Stimulated activated CD4-positive, alpha-beta T cell treated with anti-CD3 and anti-CD28 coated beads, Interleukin-2, amount 100 ng/mL, for 24 hours (primary cell): ENCODE measurements at places on chromosomes 7 and 10.

- DNase-seq, result no peak
Observed at GRCh38 chr10:10777723-10778122, 239.9 kb upstream of the CELF2 start.

DNA sequence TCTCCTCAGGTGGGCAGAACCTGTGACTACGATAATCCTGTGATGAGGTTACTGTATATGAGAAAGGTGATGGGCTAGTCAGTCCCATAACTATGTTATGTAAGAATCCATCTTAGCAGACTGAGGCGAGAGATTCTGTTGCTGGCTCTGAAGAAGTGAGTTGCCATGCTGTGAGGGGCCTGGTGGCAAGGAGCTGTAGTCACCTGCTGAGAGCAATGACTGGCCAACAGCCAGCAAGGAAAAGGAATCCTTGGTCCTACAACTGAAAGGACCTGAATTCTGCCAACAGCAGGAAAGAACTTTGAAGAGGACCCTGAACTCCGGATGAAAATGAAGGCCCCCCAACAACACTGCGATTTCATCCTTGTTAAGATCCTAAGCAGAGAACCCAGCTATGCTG is 31.0 kb upstream of the DNAJB12 start:
- no peak for DNase-seq

GRCh38 chr7:130309986-130310385 is 17.0 kb downstream of the CPA4 start:
- DNase-seq, result no peak

- DNase-seq, result no peak
Observed at GRCh38 chr7:92848851-92849250, 12.5 kb upstream of the CDK6 start.

- DNase-seq, result no peak
Observed at GRCh38 chr10:14751921-14752320, 22.8 kb downstream of the FAM107B start.

DNA sequence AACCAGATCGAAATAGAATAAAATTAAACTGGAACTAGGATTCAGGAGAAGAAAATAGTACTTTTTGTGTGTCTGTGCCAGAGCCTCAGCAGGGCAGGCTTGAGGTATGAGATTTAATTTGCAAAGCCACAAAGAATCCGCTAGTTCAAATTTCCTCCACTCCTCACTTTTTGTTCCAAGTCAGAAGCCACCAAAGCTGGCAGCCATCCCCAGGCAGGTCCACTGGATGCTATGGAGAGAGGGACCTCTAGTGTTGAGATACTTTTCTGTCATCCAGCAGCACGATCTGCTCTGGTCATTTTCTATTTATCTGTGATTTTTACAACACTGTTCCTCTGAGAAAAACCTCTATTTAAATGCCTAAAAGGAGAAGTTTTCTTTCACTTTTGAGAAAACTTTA is 147.9 kb upstream of the FRMD4A start:
- DNase-seq, result no peak

DNA sequence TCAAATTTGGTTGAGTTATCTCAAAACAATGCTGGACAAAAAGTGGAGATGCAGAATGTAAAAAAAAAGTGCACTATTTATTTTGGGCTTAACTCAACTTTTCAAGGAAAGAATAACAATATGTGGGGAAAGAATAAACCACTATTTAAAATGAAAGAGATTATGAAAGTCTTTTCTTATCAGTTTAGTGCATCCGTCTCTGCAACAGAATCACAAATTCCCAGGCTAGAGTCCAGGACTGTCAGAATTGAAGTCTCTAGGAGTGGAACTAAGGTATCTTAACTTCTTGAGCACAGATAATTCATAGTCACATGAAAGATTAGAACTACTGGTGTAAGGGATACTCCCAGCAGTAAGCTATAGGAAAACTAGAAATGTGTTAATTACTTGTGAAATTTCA is 1200.3 kb upstream of the LRRN3 start:
- no peak for DNase-seq

DNA sequence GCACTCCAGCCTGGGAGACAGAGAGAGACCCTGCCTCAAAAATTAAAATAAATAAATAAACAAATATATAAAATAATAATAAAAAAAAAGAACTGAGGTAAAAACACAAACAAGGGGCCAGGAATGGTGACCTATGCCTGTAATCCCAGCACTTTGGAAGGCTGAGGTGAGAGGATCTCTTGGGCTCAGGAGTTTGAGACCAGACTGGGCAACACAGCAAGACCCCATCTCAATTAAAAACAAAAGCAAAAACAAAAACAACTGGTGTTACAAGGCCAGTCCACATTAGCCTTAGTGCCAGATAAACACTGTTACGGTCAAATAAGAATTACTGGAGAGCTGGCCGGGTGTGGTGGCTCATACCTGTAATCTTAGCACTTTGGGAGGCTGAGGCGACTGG is 5.6 kb downstream of the POLR3A start:
- DNase-seq, result no peak

- DNase-seq, result no peak
Observed at GRCh38 chr10:22620929-22621328, 93.4 kb downstream of the PIP4K2A start.

GRCh38 chr10:33064706-33065105 is 106.7 kb upstream of the ITGB1 start:
- DNase-seq, result no peak

DNA sequence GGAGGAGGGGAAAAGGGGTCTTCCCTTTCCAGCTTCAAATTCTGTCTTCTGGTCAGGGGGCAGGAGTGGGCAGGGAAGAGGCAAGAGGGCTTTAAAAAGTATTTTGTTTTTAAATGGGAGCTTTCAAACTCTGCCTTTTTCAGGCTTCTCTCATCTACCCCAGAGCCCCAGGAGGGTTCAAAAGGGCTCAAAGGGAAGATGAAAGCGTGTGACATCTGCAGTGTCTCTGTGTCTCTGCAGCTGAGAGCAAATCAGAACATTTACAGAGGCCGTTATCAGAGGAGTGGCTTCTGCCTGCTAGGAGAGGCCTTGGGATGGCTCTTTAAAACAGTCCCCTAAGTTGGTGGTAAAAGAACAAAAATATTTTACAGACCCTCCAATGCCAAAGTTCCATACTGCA is 30.3 kb downstream of the TRIM8 start:
- no peak for DNase-seq

DNA sequence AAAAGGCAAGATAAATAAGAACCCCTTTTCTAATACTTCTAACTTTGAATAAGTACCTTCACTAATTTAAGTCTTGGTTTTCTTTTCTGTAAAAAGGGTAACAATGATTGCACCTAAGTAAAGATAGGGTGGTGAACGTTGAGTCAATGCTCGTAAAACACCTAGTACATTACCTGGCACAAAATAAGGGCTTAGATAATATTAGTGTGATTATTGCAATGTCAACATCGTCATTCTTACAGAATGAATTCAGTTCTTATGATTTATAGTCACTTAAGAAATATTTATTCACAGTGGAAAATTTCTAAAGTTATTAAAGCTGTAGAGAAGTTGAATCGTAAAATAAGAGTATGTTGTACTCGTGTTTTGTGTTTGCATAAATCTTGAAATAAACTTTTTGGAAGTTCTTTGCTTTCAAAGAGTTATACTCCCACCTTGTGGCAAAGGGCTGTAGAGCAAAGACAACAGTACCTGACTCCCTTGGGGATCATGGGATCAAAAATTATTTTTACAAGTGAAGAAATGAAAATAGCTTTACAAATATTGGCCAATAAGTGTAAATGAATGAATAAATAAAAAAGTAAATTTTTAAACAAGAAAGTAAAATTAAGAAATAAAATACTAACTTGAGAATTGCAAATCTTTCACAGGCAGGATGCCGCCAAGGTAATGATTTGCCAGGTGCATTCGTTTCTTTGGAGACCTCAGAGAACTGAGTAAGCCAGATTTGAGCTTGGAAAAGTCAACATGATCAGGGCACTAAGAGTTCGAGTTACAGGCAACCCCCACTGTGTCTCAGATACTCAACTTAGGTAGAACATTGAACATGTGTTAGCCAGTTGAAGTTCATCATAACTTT is 285.8 kb upstream of the CACNA2D1 start:
- DNase-seq, result no peak

- DNase-seq, result no peak
Observed at GRCh38 chr10:18532881-18533535, 118.4 kb downstream of the NSUN6 start.

DNA sequence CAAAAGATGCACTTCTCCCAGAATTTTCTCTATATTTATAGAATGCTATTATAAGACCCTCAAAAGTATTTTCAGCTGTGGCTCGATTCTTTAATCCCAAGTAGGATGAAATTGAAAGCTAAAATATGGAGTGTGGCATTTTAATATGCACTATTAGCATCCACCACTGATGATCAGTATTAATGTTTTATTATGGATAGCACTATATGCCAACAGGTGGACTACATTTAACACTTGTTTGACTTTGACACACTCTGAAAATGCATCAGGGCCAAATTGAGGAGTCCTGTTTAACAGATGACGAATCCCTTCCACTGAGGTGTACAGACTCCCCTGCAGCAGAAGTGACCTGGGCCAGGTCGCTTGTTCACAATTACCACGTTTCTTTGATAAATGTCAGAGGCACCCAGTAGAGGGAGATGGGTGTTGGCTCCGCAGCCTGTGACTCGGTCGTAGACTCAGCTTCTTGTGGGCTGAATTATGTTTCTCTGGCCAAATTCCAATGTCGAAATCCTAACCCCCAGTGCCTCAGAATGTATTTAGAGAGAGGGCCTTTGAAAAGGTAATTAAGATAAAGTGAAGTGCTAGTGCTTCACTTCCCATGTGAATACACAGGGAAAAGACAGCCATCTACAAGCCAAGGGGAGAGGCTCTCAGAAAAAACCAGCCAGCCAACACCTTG is 48.1 kb downstream of the WIPF3 start:
- no peak for DNase-seq

DNA sequence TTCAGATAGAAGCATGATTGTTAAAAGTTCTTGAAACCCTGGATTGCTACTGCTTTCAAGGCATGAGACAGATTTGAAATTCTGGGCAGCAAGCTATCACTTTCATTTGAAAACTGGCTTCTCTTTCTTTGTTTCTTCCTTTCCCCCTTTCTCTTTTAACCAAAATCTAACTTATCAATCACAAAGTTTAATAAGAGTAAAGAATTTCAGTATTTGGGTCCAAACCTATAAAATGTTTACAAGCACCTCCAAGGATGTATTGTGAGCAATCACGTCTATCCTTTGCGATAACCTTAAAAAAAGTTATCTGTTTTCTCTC is 21.6 kb upstream of the RPA3 start:
- DNase-seq, result no peak

- no peak for DNase-seq
Observed at GRCh38 chr10:103652599-103653281, 159.2 kb downstream of the NEURL1 start.

GRCh38 chr10:132595854-132596253 is 58.3 kb downstream of the INPP5A start:
- DNase-seq, result no peak

DNA sequence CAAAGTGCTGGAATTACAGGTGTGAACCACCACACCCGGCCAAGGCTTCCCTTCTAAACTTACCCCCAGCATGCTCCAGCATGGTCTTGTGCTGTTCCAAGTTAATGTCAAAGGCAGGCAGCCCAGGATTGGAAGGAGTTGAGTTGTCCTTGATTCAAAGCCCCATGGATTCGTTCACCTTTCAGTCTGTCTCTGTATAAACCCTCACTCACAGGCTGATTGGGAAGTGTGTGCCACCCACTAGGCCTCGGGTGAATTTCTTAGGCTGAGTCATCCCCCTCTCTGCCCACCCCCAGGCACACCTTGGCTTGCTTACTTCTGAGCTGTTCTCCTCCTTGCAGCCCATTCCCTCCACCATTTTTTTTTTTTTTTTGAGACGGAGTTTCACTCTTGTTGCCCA is 13.3 kb upstream of the PRDX3 start:
- DNase-seq, result no peak

GRCh38 chr7:151792086-151792485 is 84.8 kb downstream of the PRKAG2 start:
- DNase-seq, result no peak

GRCh38 chr7:82669141-82669540 is 225.6 kb upstream of the CACNA2D1 start:
- no peak for DNase-seq

DNA sequence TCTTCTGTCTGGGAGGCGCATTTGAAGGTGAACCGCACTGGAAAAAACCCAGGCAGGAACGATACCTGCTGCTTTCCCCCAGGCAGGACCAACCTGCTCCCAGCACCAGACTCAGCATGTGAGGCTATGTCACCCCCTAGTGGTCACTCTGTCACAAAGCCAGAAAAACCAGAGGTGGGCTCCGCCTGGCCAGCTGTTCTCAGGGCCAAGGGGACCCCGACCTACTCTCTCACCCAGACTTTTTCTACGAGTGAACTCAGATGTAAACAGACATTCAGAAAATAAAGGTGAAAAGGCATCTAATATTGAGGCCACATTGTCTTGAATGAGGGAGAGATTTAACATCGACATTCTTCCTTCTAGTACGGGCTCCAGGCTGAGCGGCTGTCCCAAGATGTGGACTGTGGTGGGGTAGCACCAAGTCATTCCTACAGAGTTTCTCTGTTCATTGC is 117.3 kb downstream of the PRKAG2 start:
- DNase-seq, result peak; percentile 56

- DNase-seq, result no peak
Observed at GRCh38 chr10:13891128-13892000, 304.6 kb downstream of the PRPF18 start.

GRCh38 chr10:130378556-130379400 is 242.6 kb downstream of the GLRX3 start:
- no peak for DNase-seq

- DNase-seq, result no peak
Observed at GRCh38 chr10:68109331-68109730, at the start of gene MYPN. Gene MYPN, plus strand, starts transcription at chr10:68109488. Its CDS starts 11,951 bp downstream, at chr10:68121439.

- no peak for DNase-seq
Observed at GRCh38 chr10:13505052-13505680, 23.6 kb downstream of the BEND7 start.

DNA sequence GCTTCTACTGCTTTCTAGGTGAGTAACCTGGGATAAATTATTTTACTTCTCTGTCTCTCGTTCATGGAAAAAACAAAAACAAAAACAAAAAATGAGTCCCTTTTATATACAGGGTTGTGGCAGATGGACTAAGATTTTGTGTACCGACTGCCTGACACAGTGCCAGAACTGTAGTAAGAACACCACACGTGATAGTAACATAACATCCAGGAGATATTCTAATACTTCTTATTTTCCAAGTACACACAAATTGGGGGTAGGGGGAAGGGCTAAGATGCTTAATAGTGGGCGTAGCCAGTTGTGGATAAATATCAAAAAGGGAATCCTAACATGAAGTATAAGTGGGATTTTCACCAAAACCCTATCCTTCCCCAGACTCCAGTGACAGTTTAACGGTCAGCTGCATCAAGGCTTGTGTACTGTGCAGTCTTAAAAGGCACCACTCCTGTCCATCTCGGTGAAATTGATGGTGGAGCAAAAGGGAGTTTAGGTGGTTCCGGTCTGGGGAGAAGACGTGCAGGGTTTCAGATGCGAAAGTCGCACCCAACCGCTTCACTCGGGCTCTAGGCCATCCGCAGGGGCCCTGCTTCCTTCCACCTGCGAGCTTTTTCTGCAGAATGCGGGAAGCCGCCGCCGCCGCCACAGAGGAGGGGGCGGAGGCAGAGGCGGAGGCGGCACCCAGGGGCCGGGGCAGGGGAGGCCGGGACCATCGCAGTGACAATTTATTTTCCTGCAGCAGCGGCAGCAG is at the start of gene STAMBPL1:
Gene STAMBPL1 (plus strand): TSS at position 712 of the 748 bp plus-strand sequence. CDS start 21,464 bp downstream, outside the sequence.
- DNase-seq, result peak; percentile 82

GRCh38 chr10:33160151-33160550 is 174.3 kb downstream of the NRP1 start:
- no peak for DNase-seq

GRCh38 chr10:106830471-106830870 is 334.0 kb downstream of the SORCS1 start:
- DNase-seq, result no peak
